Dorsolateral prefrontal cortex (tissue), 122 donors: ENCODE measurements at places on chromosomes 2 and 18. TPM values are rescaled to one million over a fixed set of nuclear protein-coding genes. Genes with fewer than 3 reads are reported as not detected.

SLC30A3 gene
- 89.2 TPM for total RNA-seq

TUBA4A gene
- total RNA-seq, result 314 TPM

SETBP1 gene
- 48.7 TPM for total RNA-seq

DYNAP gene
- not detected for total RNA-seq

SKOR2 gene
- total RNA-seq, result not detected

CXCR4 gene
- 5.3 TPM for total RNA-seq

CD207 gene
- not detected for total RNA-seq

MOGAT1 gene
- 1.2 TPM for total RNA-seq

GCA gene
- 70.2 TPM for total RNA-seq

MLPH gene
- 12.5 TPM for total RNA-seq

CMPK2 gene
- 6.3 TPM for total RNA-seq

RGPD3 gene
- total RNA-seq, result 0.78 TPM

NCK2 gene
- 73.4 TPM for total RNA-seq

PTPN4 gene
- total RNA-seq, result 123 TPM

GALR1 gene
- 2.1 TPM for total RNA-seq

IKZF2 gene
- 22.8 TPM for total RNA-seq

CRACDL gene
- 120 TPM for total RNA-seq
